T-helper 1 cell (primary cell): ENCODE measurements at places on chromosomes 13 and 19.
A peak's percentile ranks its signal among the peaks of the same experiment; 100 is the strongest.

- no peak for DNase-seq
Observed at GRCh38 chr19:35123573-35123972, 8.0 kb downstream of the FXYD3 start.

DNA sequence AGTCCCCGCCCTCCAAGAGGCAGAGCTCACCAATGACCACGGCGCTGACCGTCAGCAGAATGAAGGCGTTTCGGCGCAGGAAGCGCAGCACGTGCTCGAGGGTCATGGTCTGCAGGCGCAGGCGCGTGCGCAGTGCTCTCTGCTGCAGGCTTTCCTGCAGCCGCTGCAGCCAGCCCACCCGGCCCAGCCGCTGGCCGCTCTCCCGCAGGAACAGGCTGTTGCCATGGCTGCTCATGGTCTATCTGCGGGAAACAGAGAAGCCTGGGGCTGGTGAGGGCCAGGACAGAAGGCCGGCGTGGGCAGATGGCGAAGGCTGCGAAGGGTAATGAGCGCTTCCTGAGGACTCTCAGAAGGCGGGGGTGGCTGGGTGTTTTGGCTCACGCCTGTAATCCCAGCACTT is 7.0 kb downstream of the SLC1A6 start:
- DNase-seq = no peak

- DNase-seq = peak; percentile 97
Observed at GRCh38 chr19:55654868-55655647, at the start of gene U2AF2. Gene U2AF2, plus strand, starts transcription at chr19:55655035. Its CDS starts 70 bp downstream, at chr19:55655105.

- DNase-seq = no peak
Observed at GRCh38 chr19:5680084-5680436, 256 bp downstream of the MICOS13 start.

DNA sequence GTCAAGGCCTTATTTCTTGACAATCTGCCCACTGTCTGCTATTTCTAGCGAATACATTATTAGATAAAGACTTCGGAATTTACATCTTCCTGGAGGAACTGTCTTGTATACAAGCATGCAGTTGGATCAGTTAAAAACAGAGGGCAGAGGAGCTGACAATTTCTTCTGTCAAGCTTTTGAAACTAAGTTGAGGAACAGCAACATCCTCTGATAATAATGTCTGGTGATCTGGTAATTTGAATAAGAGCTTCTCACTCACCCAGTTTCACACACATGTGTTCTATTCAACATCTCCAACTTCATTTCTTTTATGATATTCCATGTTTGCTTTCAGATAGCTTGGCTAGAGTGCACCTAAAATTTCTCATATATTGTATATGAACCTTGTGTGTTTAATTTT is 50.2 kb downstream of the MTMR6 start:
- no peak for DNase-seq

- DNase-seq = no peak
Observed at GRCh38 chr13:73602295-73602694, 531.9 kb downstream of the KLF12 start.

DNA sequence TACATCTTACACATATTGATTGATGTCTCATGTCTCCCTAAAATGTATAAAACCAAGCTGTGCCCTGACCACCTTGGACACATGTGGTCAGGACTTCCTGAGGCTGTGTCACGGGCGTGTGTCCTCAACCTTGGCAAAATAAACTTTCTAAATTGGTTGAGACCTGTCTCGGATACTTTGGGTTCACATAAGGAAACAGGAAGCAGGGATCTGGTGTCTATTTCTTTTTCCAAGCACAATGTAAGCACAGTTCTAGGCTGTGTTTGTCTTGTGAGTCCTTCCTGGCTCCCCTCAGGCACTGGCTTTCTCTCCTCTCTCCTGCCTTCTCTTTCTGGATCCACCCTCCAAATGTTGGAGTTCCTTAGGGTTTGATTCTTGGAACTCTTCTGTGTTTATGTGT is 27.6 kb upstream of the TPT1 start:
- DNase-seq = no peak

- no peak for DNase-seq
Observed at GRCh38 chr19:34182125-34182524, 9.8 kb downstream of the LSM14A start.
